ENCODE measurements at places on chromosomes 2 and 18.

- peak; percentile 47 for DNase-seq
Observed at GRCh38 chr2:229780856-229781773, 66.8 kb upstream of the DNER start.

DNA sequence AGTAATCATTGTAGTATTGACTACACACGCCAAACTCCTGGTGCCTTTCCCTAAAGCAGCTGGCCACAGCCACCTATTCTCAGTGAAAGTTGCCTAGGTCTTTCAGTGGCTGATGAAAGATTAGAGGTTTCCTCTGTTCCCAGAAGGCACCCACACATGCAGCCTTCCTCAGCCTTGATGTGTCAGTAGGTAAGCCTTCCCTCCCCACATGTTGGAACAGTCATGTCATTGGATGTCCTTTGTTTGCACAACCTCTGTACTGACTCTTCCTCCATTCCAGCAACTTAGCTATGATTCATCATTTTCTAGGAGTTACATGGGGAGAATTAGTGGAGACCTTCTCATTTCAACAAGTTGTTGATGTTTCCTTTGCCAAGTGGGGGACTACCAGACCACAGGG, 630.8 kb upstream of the SLC39A10 start:
- DNase-seq, result no peak

- DNase-seq, result no peak
Observed at GRCh38 chr2:10518470-10519393, 70.6 kb upstream of the ODC1 start.

GRCh38 chr2:227153307-227153706, 10.7 kb downstream of the COL4A4 start:
- DNase-seq, result no peak

DNA sequence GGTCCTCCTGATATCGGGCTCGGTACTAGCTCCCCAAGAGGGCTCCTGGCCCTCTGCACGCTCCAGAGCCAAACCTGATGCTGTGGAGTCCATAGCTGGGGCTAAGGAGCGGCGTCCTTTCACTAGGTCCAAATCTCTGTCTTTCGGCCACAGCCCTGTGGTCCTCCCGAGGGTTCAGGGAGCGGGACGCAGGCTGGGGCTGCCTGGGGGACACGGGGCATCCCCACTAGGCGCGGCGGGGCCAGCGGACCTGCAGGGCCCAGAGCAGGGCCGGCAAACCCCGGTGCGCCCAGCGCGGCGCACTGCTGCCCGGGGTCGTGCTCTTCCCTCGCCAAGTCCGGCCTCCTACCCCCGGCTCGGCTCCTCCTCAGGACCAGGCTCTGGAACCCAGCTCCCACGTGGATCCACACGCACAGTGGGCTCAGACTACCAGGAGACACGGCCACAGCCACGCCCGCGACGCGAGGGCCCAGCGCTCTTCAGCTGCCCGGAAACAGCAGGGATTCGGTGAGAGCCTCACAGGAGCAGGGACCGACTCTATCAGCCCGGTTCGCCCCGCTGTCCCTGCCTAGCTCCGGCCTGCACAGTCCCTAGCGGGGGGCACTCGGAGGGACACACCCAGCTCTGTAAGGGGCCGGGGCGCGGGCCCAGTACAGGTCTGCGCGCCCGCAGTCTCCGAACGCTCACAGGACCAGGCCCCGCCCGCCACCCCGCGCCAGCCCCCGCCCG, 593 bp downstream of the ZNF514 start:
- no peak for DNase-seq

- DNase-seq, result no peak
Observed at GRCh38 chr2:80293039-80293438, 11.5 kb downstream of the LRRTM1 start.

Measured in CD4-positive, alpha-beta T cell treated with Interleukin-12 subunit alpha and Interleukin-12 subunit beta, for 1 hour (primary cell).